Activated gamma-delta T cell (primary cell): ENCODE measurements at places on chromosomes 6 and 20.

DNA sequence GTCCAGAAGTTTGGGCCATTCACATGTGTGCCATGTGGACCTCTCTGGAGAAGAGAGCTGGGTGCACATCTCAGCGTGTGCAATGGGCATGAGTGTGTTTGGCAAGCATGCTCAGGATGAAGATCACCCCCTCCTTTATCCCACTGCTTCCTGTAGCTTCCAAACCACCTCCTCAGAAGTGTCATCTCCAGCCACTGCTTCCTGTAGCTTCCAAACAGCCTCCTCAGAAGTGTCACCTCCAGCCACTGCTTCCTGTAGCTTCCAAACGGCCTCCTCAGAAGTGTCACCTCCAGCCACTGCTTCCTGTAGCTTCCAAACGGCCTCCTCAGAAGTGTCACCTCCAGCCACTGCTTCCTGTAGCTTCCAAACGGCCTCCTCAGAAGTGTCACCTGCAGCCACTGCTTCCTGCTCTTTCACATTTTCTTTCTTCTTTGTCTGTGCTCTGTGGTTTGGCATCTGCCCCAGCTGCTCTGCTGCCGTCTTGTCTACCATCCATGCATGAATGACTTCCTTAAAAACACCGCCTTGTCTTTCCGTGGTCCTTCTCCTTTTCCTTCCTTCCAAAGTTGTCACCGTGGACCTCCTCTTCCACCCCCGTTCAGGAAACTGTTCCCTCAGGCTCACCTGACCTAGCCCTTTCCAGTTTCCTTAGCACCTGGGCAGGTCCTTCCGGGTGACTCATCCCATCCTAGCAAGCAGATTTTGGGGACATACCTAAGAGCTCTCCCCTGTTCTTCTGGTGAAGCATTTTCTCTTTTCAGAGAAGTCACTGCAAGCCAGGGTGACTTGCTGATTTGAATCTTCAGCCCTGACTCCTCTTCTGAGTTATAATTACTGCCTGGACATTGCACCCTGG lies 43.5 kb upstream of the TIAM2 start:
- no peak for DNase-seq

DNA sequence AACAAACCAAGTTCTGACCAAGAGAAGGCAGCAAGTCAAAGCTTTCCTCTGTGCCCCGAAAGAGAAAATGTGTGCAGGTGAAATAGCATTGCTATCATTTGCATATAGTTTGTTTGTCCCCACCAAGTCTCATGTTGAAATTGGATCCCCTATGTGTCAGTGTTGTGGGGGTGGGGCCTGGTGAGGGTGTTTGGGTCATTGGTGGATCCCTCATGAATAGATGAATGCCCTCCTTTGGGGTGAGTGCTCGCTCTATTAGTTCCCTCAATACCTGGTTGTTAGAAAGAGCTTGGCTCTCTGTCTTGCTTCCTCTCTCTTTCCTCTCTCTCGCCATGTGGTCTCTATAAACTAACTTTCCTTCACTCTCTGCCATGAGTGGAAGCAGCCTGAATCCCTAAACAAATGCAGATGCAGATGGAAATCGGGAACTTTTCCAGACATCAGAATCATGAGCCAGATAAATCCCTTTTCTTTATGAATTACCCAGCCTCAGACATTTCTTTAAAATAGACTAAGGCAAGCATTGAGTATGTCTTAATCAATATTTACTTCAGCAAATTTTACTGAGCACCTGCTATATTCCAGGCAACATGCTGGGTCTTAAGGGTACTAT lies 43.8 kb upstream of the SYNDIG1 start:
- no peak for DNase-seq

DNA sequence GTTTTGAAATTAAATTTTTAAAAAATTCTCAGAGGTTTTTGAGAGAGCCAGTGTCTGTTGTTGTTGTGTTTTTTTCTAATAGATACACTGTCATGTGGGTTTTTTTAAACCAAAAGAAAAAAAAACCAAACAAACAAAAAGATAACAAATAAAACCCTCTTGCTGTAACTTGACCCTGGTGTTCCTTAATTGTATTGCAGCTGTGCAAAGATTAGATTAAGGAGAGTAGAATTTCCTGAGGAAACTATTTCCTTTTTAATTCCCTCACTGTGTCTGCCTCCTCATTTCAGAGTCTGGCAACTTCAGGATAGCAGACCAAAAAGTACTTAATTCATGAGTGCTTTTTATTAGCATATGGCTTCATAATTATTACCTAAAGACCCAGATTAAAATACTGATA lies 281.9 kb downstream of the EPM2A start:
- DNase-seq: no peak

GRCh38 chr20:20548527-20549266 lies 163.7 kb downstream of the RALGAPA2 start:
- DNase-seq: no peak

- no peak for DNase-seq
Measured at GRCh38 chr20:62682912-62683517, 25.6 kb upstream of the NTSR1 start.

GRCh38 chr20:48231253-48231930 lies 446.1 kb upstream of the SULF2 start:
- DNase-seq: no peak

GRCh38 chr20:34033903-34034302 lies 40.2 kb downstream of the RALY start:
- DNase-seq: no peak

DNA sequence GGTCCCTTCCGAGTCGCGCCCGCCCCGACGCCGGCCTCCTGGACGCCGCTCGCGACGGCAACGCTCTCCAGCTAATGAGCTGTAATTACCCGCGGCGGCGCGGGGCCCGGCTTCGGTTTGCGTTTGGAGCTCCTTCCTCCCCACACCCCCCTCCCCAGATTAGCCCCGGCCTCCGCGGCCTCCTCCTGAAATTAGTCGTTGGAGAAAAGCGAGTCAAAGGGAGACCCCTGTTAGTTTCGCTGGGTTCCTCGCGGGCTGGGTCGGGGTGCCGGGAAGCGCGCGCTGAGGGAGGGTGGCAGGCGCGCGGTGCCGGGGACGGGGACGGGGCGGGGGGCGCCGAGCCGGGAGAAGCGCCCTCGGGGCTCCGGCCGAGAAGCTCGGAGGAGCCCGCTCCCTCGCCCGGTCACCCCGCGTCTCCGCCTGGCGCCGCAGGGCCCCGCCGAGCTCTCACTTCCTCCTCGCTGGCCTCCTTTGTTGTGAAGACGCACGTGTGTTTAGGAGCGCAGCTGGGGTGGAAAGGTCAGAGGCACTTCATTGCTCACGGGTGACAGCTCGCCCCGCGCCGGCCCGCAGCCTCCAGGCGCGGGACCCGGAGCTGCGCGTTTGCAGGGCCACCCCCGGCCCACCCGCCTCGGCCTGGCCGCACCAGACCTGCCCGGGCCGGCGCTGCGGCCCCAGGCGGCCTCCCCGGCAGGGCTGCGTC lies 4.9 kb downstream of the FOXC1 start:
- no peak for DNase-seq

GRCh38 chr6:13834790-13835189 lies 20.4 kb upstream of the MCUR1 start:
- no peak for DNase-seq

GRCh38 chr6:148708707-148709106 lies 38.1 kb upstream of the UST start:
- no peak for DNase-seq

DNA sequence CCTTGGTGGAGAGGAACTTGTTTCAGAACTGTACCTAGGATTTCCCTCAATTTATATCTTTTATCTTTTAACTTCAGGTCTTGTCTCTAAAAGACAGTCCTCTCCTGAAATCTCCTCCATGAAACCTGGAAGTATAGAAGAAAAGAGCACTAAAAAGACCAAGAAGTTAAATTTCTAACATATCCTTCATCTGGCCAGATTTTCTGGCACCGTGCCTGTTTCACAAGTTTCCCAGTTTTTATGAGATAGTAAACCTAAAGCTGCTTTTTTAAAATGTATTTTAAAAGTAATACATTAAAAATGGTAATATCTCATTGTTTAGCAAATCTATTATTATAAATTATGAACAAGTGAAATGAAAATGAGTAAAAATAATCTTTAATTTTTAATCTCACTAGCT lies 348.3 kb upstream of the RSPO3 start:
- no peak for DNase-seq

- no peak for DNase-seq
Measured at GRCh38 chr6:30787954-30788353, 43.6 kb upstream of the IER3 start.

- DNase-seq: no peak
Measured at GRCh38 chr20:43571310-43571709, 12.5 kb downstream of the SGK2 start.

DNA sequence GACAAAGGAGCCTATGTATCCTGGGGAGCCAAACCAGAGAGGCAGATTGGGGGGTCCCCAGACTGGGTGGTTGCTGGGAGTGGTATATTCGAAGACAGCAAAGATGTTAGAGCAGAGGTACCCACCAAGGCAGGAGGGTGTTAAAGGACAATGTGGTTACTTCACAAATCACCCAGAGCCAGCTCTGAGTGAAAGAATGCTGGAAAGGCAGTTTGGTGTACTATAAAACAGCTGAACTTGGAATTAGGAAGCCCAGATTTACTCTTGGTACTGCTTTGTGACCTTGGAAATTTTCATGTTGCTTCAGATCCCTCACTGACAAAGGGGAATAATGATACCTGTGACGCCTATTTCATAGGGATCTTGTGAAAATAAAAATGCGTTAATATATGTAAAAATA lies 121.6 kb downstream of the CD164 start:
- DNase-seq: no peak

DNA sequence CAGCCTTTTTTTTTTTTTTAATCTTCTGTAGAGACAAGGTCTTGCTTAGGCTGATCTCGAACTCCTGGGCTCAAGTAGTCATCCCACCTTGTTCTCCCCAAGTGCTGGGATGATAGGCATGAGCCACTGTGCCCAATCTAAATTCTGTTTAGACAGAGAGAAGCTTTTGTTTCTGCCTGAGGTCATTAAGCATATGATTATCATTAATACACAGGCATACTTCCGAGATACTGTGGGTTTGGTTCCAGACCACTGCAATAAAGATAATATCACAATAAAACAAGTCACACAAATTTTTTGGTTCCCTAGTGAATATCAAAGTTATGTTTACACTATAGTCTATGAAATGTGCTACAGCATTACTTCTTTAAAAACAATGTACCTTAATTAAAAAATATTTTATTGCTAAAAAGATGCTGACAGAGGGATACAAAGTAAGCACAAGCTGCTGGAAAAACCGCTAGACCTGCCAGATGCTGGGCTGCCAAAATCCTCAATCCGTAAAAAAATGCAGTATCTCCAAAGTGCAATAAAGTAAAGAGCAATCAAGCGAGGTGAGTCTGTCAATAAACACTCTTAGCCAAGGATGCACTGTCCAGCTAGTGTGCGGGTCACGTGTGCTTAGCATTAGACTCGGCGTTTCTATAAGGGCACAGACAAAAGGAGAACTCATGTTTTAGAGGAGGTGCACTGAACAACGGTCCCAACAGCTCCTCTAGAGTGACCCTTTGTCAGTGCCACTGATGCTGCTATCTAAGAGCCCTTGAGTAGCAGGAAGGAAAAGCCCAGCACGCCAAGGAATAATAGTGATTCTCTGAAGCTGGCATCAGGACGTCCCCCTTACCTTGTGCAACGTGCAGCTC lies 16.1 kb downstream of the TXNDC5 start:
- DNase-seq: no peak

- DNase-seq: no peak
Measured at GRCh38 chr6:112298021-112298745, 43.8 kb upstream of the LAMA4 start.

DNA sequence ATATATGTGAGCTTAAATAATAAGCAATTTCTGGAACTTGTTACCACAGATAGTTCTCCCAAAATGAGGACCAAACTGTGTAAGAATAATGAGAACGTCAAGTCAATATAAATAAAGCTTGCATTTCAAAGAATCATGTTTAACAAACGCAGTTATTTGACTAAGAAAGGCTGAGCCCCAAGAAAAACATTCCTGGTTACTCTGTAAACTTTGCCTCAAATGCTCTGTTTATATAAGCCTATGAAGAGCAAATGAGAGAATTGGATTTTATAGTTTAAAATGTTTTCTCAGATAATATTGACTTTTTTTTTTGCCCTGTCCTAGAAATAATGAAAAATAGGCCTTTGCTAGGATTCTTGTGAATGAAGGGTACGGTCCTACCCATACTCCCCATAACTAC lies 81.3 kb downstream of the C6orf52 start:
- no peak for DNase-seq

GRCh38 chr6:39777218-39777617 lies 15.0 kb upstream of the DAAM2 start:
- no peak for DNase-seq

GRCh38 chr20:10658051-10658823 lies 15.6 kb downstream of the JAG1 start:
- DNase-seq: no peak

DNA sequence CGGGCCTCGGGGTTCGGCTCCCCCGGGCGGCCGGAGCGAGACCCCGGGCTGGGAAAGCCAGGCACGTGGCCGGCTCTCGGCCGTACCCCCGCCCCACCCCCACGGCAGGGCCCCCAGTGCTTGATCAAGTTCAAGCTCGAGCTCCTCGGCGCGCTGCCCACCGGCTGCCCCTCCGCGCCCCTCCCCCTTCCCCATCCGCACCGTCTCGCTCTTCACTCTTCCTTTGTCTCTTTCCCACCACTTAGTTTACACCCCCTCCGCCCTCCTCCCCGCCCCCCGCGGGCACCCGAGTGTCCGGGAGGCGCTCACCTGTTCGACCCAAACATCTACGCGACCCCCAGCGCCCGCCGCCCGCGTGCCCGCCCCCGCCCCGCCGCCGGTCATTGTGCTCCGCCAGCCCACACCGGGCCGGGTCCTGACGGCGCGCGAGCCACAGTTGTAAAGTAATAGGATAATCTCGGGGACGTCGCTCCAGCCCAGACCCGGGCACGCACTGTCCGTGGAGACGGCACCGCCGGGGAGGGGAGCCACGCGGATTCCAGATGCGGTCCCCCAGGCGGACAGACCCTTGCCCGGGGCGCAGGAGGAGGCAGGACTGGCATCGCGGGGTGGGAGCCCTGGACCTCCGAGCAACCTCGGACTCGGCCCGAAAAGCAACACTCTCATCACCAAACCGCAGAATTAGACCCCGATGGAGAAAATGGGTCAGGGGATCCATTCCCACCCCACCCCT lies 100.7 kb downstream of the NOL4L start:
- DNase-seq: no peak
